Iris pigment epithelial cell (primary cell): ENCODE measurements at places on chromosomes 3 and 15.

- DNase-seq: no peak
These were observed 44.0 kb upstream of the CGNL1 start for GRCh38 chr15:57332326-57332725.

DNA sequence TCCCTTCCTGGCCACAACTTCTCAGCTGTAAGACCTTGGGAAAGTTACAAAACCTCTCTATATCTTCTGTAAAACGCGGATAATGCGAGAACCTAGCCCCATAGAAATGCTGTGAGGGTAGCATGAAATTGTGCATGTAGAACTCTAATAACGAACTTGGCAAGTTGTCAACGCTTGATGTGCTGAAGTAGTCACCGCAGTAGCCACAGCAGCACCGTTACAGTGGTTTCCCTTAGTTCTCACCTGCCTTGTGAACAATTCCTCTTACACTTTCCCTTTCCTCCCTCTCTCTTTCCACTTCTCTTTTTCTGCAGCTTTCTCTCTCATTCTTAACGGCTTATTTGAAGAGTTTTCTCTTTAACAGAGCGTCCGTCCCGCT, 447 bp upstream of the SHQ1 start:
- no peak for DNase-seq

DNA sequence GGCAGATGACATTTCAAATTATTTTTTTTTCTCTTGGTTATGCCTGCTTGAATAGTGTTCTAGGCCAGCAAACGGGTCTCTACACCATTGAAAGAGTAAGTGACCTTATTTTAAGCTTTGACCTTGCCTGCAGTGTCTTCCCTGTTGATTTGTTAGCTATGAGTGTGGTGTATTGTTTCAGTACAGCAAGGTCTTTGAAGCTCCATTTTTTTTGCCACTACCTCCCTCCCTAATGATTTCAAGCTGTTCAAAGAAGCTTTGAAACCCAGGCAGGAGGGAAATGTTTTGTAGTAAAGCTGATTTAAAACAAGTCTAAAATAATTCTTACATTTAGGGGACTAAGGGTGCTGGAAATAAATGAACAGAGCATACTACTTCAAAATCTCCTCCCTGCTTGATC, 1249.8 kb downstream of the ROBO1 start:
- no peak for DNase-seq

GRCh38 chr3:64491843-64492242, 196.0 kb downstream of the ADAMTS9 start:
- DNase-seq: no peak

GRCh38 chr3:133282236-133282635, 117.6 kb upstream of the BFSP2 start:
- DNase-seq: no peak

DNA sequence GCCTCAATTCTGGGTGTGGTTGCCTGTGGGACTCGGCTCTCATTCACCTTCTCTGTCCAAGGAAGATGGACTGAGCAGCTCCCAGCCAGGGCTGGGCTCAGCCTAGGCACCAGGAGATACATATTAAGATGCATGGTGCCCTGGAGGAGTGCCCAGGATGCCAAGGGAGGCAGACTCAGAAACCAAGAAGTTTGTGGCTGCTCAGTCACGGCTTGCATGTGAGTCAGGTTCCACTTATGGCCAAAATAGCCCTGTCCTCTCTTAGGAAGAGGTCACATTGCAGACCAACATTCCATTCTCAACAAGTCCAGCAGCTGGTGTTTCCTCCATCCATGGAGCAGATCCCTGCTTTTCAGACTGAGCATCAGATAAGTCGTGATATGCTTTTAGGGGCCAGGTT, 21.8 kb downstream of the CDCP1 start:
- peak; percentile 57 for DNase-seq

GRCh38 chr3:152853196-152853595, 18.3 kb downstream of the P2RY1 start:
- peak; percentile 24 for DNase-seq

DNA sequence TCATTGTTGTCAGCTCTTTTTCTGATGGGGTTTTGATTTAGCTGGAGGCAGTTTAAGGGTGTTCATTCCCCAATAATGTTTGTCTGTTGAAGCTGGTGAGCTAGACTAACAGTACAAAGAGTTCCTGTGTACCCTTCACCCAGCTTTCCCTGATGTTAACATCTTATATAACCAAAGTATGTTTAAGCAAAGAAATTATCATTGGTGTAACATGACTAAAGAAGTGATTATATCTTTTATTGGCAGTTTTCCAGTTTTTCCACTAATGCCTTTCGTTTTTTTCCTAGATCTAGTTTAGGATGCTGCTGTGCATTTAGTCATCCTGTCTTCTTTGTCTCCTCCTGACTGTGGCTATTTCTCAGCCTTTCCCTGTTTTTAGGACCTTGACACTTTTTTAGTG, 165.6 kb downstream of the LPP start:
- DNase-seq: no peak

DNA sequence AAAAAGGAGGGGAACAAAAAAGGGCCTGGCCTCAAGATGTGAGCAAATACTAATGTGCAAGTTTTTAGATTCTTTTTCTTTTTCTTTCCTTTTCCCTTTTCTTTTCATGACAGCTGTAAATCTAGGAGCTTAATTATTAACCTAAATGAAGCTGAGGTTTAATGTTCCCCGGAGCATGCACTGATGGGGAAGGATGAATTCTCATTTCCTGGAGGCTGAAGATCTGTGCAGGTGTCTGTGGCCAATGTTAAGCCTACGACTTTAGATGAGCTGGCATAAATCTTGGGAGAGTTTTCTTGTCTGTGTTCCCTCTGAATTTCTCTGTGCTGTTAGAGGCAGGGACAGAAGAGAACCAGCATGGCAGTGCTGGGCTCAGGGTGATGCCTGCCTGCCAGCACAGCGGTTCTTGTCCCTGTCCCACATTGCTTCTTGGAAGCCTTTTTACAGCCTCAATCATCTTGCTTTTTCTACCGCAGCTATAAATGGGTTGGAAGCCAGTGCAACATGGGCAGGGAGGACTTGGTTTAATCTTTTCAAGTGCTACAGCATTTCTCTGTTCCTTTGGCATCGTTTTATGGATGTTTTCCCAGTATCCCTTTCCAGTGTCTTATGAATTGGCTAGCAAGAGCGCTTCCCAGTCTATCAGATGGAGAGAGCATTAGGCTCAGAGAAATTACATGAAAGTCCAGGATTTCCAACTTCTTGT, 119.1 kb downstream of the ATG7 start:
- no peak for DNase-seq

GRCh38 chr3:133663569-133664313, 2.0 kb upstream of the TOPBP1 start:
- DNase-seq: peak; percentile 61

- peak; percentile 87 for DNase-seq
These were observed 95.2 kb downstream of the SEMA6D start for GRCh38 chr15:47812470-47812999.

- DNase-seq: no peak
These were observed 355.1 kb downstream of the CLSTN2 start for GRCh38 chr3:140290105-140290504.

DNA sequence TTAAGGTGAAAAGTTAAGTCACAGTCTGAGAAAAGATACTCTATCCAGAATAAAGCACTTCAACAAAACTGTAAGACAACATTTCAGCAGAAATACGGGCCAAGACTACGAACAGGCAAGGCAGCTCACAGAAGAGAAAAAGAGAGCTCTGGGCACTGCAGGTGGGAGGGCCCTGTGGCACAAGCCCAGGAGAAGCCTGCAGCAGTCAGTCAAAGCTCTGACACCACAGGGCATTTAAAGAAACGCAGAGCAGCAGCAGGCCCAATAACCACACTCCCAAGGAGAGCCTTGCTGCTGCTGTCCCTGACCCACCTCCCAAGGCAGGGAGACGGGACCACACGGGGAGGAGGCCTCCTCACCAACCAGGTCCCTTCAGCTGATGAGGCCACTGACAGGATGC, 19.2 kb downstream of the CHSY1 start:
- no peak for DNase-seq

- no peak for DNase-seq
These were observed 27.0 kb upstream of the CHMP2B start for GRCh38 chr3:87200060-87200647.

- peak; percentile 80 for DNase-seq
These were observed 233.5 kb upstream of the WNT5A start for GRCh38 chr3:55720614-55721013.

DNA sequence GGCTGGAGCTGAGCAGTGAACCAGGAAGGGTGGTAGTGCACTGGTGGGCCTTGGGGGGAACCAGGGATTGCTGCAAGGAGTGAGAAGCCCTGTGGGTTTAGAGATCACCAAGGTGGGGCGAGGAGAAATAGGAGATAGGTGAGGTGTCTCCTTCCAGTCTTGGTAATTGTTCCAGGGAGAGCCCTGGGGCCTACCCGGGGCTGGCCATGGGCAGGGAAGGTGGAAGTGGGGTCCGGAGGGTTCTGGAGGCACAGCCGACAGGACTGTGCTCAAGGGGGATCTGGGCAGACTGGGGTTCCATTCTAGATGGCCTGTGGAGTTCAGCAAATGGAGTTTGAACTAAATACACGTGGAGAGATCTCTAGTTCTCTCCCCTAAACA, 4.5 kb downstream of the CHST13 start:
- DNase-seq: no peak

DNA sequence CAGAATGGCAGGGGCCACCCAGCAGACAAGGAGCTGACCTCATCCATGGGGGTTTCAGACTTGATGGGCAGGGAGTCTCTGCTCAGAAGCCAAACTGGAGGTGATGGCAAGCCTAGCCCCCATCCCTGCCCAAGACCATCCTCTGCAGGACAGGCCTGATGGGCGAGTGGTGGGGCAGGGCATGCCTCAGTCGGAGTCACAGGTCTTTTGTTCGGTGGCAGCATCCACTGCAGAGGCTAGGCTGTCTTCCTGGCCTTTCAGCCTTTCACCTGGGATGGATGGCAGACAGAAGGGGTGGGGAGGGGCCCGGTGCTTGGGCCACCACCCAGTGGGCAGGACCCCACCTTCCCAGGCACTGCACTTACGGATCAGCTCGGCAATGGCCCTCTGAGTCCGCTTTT, 44.4 kb downstream of the PTH1R start:
- no peak for DNase-seq

- no peak for DNase-seq
These were observed 26.2 kb downstream of the RTP3 start for GRCh38 chr3:46524008-46524407.

DNA sequence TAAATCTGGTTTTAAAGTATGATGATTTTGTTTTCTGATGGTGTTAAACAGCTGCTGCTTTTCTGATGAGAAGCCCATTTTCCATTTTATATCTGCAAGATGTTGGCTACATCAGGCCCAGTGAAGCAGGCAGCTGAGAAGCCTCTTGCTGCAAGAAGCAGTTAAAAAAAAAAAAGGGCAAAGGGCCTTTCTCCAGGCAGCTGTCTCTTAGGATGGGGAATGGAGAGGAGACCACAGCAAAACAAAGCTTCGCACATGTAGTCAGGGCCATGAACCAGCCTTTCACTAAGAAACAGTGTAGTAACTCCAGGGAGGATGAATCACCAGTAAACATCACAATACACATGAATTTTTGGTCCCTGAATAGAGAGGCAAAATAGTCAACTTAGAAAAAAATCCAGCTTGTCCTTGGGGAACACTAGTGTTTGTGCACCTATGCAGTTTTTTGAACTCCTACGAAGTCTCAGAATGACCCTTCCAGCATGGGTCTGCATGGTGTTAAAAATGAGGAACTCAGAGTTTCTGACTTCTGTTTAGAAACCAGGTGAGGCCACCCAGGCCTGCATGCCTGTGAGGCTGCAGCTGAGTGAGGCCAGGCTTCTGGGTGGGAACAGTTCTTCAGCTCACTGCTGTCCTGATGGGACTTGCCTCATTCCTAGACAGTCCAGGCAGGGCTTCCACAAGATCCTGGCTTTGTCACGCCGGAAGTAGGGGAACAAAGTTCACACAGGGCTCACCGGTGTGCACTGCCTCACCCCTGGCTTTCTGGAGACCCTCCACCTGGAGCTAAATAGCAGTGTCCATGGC, 518.7 kb downstream of the MCTP2 start:
- DNase-seq: no peak

- no peak for DNase-seq
These were observed 1161.4 kb downstream of the IGSF11 start for GRCh38 chr3:117873249-117873600.

DNA sequence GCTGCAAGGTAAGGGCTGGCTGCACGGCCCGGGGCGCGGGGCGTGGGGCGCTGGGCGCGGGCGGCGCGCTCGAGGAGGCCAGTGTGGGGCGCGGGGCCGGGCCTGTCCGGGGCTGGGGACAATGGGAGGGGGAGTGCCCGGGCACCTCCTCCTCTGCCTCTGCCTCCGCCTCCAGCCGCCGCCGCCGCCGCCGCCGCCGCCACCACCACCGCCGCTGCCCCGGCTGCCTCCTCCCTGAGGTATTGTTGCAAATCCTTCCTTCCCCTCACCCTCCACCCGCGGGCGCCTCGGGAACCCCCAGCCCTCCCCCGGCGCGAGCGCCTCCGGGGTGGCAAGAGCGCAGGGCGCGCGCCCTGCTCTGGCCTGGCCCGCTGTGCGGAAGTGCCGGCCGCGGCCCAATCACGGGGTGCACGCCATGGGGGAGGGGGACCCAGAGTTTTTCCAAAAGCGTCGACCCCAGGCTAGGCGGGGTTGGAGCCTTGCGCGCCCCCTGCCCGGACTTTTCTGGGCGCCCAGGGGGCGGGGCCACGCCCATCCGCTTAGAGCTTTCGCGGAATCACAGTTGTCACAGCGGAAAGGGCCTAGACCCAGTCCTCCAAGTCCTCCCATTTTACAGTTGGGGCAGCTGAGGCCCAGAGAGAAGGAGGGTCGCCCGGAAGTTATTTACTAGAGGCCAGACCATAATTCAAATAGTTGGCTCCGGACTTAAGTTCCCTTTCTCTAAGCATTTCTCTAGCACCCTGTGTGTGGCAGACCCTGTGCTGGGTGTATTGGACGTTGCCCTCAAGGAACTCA, at the start of gene LPP:
TSS of gene LPP (plus strand) at position 144 of the 795 bp plus-strand sequence. CDS start 251,964 bp downstream, outside the sequence.
- peak; percentile 87 for DNase-seq

DNA sequence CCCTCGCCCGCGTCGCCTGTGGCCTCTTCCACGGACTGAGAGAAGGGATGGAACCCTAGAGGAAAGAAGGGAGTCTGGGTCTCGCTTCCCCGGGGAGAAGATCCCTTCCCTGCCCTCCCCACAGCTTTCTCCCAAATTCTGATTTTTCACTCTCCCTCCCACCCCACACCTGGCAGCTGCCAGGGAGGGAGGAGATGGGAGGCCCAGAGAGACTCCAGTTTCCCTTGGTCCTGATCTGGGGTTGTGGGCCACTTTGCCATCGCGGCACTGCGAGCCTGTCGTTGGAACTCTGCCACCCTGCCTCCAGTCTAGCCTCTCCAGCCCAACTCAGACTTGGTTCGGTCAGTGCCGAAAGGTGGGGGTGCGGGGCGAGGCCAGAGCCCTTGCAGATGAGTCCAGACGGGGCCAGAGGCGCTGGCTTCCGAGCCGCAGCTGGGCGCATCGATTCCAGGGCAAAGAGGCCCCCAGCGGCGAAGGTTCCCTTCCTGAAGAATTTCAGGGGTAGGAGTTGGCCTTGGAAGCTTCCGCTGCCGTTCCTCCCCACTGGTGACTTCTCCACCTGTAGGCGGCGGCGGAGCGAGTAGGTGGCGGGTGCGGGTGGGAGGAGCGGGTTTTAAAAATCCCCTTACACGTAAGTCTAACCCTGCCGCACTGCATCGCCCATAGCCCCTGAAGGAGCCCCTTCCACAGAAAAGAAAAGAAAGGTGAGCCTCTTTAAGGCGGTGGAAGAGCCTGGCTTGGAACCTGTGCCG, 5.2 kb downstream of the WNT5A start:
- peak; percentile 53 for DNase-seq

GRCh38 chr3:13895155-13896105, 15.6 kb upstream of the WNT7A start:
- DNase-seq: peak; percentile 89
